Fibroblast of skin of scalp (primary cell): ENCODE measurements at places on chromosomes 6 and 20.

DNA sequence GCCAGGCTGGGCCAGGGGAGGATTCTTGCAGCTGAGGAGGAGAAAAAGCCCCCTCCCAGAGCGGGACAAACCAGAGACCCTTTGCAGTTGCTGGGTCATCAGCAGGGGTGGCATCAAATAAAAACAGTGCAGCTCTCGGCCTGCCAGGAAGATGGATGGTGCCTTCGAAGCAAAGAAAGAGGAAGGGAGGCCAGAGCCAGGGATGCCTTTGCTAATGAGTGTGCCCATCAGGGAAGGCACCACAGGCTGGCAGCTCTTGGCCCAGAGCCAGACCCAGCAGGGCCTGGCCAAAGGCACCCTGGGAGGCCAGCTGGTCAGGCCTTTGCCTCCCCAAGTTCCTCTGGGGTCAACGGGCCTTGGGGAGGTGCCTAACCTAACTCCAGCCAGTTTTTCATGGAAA lies 26.3 kb upstream of the ZNF318 start:
- no peak for DNase-seq

DNA sequence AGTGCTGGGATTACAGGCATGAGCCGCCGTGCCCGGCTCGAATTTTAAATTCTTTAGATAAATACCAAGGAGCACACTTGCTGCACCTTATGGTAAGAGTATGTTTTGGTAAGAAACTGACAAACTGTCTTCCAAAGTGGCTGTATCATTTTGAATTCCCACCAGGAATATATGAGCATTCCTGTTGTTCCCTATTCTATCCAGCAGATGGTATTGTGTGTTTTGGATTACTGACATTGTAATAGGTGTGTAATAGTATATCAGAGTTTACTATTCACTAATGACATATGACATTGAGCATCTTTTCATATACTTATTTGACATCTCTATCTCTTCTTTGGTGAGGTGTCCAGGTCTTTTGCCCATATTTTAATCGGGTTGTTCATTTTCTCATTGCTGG lies 40.5 kb downstream of the TGM6 start:
- no peak for DNase-seq

GRCh38 chr20:23456873-23457272 lies 4.2 kb upstream of the CST11 start:
- no peak for DNase-seq

DNA sequence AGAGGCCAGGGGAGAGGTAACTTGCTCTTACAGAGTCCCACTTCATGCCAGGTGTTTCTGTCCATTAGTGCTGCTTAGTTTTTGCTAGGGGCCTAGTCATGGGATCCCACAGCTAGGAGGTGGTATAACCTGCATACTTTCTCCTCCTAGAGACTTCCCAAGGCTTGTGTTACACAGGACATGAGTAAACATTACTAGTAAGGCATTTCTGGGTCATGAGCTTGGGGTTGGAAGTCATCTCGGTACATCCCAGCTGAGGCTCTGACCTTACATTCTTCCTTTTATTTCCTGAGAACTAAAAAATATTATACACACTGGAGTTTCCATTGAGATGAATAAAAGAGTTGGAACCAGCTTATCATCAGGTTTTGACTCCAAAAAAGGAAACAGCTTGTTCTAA lies 20.9 kb upstream of the PNPLA1 start:
- no peak for DNase-seq

DNA sequence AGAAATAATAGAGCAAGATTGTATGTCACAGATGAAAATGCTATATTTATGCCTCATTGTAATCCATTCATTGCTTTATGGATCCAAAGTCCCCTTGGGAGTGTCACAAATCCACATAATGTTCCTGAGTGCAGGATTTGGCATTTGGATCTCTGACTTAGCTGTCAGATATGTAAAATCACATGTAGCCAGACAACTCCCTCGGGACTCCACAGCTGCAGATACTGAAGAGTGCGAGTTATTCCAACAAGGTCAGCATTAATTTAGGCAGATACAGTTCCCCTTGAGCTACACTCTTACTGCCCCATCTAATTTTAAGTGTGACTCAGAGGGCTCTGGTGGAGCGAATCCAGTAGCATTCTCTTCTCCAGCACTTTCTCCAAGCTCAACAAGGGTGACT lies 433.2 kb downstream of the CD83 start:
- DNase-seq: peak; percentile 57

DNA sequence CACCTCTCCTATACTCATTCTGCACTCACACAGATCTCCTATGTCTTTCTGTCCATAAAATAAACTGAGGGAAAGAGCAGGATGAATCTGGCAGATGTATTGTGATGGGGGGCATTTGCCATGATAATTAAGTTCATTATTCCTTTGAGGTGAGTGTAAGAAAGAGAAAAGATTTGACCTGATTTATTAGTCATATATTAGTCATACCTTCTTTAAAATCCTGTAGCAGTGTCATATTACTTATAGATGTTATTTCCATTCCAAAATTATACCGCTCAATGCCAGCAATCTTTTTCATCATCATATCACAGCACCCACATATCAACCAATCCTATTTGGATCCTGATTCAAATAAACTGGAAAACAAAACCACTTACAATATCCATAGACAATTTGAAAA lies 733.3 kb upstream of the SLC35B3 start:
- DNase-seq: no peak

DNA sequence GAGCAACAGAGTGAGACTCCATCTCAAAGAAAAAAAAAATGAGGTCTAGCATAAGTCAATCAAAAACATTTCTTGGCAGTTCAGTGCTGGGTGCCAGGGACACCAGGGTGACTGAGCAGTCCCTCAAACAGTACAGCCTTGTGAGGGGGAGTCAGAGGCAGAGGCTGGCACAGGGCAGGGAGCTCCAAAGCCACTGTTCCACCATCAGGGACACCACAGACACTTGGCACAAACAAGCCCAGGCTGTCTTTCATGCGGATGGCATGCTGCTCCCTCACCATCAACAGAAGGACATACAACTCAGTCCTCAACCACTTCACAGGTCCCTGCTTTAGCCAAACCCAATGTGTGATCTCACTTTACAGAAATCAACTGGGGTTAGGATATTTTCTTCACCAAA lies 36.0 kb upstream of the GRM4 start:
- no peak for DNase-seq

DNA sequence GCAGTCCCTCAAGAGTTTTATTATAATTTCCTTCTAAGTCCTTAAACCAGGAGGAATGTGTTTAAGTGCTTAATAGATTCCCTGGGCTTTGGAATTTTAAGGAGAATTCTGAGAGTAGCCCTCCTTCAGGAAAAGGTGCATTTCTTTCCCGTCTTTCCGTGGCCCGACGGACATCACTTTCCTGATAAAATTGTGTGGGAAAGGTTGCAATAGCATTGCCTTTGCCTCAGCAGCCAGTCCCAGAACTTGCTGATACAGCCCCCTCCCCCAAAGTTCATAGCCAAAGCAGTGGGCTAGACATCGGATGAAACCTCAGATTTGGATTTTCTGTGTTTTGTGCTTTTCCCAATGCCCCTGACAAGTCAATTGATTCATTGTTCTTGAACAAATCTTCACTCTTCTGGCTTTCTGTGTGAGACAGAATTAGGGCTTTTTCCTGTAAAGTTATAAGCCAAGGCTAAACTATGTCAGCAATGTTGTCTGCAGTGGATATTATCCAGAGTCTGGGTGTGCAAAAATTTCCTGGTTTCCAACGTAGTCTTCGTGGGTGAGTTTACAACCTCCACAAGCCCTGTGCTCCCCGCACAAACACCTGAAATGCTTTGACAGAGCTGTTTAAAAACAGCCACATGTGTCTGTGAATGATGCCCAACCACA lies 1.1 kb upstream of the SMOC2 start:
- DNase-seq: no peak
